Memory B cell (primary cell): ENCODE measurements at places on chromosomes 16 and 17.

DNA sequence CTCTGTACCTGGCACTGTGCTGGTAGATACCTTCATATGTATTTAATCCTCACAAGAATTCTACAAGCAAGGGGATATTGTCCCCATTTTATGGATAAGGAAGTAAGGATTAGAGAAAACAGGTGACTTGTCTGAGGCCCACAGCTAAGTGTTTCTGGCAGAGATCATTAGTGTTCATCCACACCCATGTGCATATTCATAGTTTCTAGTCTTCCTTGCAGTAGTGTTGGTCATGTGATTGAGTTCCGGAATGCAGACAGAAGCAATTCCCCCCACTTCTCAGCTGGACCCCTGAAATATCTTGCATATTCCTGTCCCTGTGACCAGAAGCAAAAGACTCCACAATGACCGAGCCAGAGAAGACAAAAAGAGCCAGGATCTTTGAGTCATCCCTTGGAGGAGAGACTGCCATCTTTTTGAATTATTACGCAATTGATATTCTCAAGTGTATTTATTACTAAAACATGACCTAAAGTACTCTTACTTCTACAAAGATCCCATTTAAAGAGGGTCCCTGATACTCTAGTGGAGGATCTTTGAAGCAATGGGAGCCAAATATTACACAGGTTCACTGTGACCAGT is 43.4 kb downstream of the SOX9 start:
- DNase-seq = no peak

DNA sequence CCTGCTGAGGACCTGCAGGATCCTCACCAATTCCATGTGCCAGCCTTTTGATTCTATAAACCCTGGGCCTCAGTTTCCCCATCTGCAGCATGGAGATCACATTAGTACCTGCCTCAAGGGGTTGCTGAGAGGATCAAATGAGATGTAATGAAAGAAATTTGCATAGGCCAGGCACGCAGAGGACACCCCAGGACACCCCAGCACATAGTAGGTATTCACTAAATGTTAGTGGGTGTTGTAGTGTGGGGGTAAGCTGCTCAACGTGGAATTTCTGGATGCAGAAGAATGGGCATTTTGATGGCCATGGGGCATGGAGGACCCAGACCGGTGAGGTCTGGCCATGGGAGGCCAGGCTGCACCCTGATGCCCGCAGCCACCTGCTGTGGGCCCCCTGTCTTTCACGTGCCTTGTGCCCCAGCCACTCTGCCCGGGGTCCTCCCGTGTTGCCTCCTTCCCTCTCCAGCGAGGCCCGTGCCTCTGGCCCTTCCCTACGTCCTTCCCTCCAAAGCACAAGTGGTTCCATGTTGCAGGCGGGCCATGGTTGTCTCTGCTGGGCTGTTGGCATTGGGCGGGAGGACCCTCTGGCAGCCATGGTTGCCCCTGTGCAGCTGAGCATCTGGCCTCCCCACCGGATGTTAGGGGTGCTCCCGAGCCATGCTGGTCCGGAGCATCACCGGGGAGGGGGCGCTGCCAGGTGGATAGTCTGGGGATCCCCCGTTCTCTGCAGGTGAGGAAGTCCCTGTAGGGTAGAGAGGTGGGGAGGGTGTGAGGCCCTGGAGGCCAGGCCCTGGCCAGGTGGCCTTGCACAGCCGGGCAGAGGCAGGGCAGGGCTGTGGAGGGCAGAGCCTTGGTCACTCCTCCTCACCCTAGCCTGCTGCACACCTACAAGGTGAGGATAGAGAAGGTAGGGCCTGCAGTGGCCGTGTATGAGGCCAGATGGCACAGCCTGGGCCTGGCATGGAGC is 8.6 kb downstream of the MAP2K3 start:
- DNase-seq = no peak

GRCh38 chr17:37884516-37884915 is 39.7 kb upstream of the TBC1D3K start:
- DNase-seq = no peak

GRCh38 chr16:66509576-66509975 is 40.3 kb downstream of the TK2 start:
- DNase-seq = no peak

GRCh38 chr17:76723812-76724211 is 2.6 kb downstream of the JMJD6 start:
- no peak for DNase-seq

GRCh38 chr17:36182176-36183000 is 6.0 kb upstream of the TBC1D3B start:
- no peak for DNase-seq

- DNase-seq = no peak
Observed at GRCh38 chr17:16569358-16569712, 331 bp upstream of the ZNF287 start.

- DNase-seq = no peak
Observed at GRCh38 chr17:61409301-61410112, 9.9 kb downstream of the TBX2 start.

DNA sequence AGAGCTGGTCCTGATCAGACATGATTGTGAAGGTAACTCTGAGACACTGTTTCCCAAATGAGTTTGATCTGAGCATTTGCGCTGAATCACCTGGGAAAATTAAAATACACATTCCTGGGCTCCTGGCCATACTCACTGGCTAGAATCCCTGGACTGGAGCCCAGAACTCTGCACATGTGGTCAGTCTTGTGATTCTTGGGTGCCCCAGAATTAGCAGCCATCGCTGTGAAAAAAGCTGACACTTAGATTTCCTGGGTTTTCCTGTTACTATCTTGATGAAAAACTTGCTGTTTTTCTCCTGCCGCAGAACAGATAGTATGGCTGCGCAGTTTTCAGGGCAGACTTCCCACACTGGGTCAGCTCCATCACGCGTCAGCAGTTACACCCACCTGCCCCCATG is 24.6 kb downstream of the NECAB2 start:
- DNase-seq = no peak

GRCh38 chr16:28063591-28064061 is at the start of gene GSG1L:
TSS of gene GSG1L (minus strand) at chr16:28063714. CDS start at chr16:28063424, 290 bp downstream.
- no peak for DNase-seq

DNA sequence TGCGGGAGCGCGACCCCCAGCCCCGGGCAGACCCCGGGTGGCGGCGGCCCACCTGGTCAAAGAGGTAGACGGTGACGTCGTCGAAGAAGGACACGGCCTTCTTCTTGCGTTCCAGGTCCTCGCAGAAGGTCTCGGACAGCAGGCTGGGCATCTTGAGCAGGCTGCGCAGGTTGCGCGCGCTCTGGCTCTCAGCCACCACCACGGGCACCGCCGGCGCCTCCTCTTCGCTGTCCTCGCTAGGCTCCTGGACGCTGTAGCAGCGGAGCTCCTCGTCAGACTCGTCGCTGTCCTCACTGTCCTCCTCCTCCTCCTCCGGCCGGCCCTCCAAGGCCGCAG is 45.2 kb upstream of the PVALEF start:
- DNase-seq = no peak
